ENCODE measurements at places on chromosomes 1 and 21.

DNA sequence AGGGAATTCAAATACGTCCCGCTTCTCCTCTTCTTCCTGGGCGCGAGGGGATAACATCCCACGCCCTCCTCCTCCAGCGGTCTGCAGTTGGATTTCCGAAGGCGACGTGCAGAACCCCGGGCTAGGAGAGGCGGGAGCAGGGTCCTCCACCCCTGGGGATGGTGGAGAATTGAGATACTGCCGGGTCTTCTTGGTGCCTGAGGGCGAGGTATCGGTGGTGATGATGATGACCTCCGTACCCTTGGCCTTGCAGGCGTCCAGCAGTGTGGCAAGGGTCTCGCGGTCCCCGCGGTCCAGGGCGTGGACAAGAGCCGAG lies 3.2 kb upstream of the LIX1L start:
- peaks cover 22% of the 10 kb centered on the region for H3K4me1 ChIP-seq
- H3K36me3 ChIP-seq, result no peaks in the 10 kb centered on the region
- no peak overlapping the region for H3K27ac ChIP-seq
- no peaks in the 10 kb centered on the region for H3K27me3 ChIP-seq
- DNase-seq, result peak; percentile 34

- DNase-seq, result no peak
- H3K27ac ChIP-seq, result no peak overlapping the region
- no peak overlapping the region for H3K4me3 ChIP-seq
- H3K4me1 ChIP-seq, result peaks cover 7% of the 10 kb centered on the region
Measured at GRCh38 chr1:94124538-94124937, 3.6 kb upstream of the ABCA4 start.

- DNase-seq, result no peak
- no peak overlapping the region for H3K27ac ChIP-seq
- no peaks in the 10 kb centered on the region for H3K27me3 ChIP-seq
- peaks cover 38% of the 10 kb centered on the region for H3K4me1 ChIP-seq
- peaks cover 13% of the 10 kb centered on the region for H3K36me3 ChIP-seq
- H3K4me3 ChIP-seq, result no peak overlapping the region
Measured at GRCh38 chr1:91793189-91793588, 92.8 kb downstream of the TGFBR3 start.

DNA sequence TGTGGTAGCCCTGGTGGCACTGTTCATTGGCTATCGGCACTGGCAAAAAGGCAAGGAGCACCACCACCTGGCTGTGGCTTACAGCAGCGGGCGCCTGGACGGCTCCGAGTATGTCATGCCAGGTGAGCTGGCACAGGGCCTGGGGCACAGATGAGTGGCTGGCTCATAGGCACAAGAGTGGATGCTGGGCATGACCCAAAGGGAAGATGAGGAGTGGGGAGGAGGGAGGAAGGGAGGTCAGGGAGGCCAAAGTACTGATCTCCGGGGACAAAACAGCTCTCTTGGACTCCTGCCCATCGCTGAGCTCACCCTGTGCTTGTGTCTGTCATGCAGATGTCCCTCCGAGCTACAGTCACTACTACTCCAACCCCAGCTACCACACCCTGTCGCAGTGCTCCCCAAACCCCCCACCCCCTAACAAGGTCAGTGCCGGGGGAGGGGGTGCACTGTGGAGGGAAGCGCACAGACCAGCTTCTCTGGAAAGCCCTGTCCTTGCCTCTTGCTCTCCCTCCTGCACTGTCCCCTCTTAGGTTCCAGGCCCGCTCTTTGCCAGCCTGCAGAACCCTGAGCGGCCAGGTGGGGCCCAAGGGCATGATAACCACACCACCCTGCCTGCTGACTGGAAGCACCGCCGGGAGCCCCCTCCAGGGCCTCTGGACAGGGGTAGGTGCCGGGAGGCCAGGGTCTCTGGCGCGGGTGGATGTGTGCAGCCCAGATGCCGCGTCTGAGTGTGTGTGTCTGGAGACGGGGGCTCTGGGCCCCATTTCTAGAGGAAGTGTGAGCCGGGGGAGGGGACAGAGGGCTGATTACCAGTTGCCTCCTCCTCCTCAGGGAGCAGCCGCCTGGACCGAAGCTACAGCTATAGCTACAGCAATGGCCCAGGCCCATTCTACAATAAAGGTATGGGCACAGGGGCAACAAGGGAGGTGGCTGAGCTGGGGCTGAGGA lies 7.3 kb upstream of the LRRC71 start:
- H3K27me3 ChIP-seq, result no peaks in the 10 kb centered on the region
- H3K4me3 ChIP-seq, result no peak overlapping the region
- H3K36me3 ChIP-seq, result no peaks in the 10 kb centered on the region
- H3K27ac ChIP-seq, result no peak overlapping the region

DNA sequence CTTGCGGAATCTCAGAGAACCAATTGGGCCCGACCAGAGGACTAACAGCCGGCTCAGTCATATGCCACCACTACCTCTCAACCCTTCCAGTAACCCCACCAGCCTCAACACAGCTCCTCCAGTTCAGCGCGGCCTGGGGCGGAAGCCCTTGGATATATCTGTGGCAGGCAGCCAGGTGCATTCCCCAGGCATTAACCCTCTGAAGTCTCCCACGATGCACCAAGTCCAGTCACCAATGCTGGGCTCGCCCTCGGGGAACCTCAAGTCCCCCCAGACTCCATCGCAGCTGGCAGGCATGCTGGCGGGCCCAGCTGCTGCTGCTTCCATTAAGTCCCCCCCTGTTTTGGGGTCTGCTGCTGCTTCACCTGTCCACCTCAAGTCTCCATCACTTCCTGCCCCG lies 49.8 kb downstream of the ACP6 start:
- H3K27ac ChIP-seq, result no peak overlapping the region
- no peaks in the 10 kb centered on the region for H3K4me1 ChIP-seq
- H3K4me3 ChIP-seq, result no peak overlapping the region

DNA sequence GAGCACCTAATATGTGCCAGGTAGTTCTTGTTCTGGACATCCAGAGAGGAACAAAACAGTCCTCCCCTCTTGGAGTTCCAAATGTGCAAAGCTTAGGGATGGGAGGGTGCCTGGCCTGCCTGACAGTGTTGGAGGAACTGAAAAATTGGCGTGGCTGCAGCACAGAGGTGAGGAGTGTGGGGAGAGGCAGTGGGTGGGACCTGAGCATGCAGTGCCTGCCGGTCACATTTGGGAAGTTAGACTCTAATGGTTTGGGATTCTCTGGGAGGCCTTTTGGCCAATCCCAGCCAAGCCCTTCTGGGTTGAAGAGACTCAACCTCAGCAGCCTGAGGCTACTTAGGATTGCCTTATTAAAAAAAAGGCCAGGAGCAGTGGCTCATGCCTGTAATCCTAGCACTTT lies 2.3 kb upstream of the TCEA3 start:
- no peak overlapping the region for H3K4me3 ChIP-seq
- no peaks in the 10 kb centered on the region for H3K36me3 ChIP-seq
- no peak for DNase-seq
- peaks cover 14% of the 10 kb centered on the region for H3K4me1 ChIP-seq
